Activated T-helper 17 cell treated with anti-CD3 and anti-CD28 coated beads, Interleukin-2, amount 50 U/mL, for 72 hours (primary cell): ENCODE measurements at places on chromosomes 4 and X. TPM values are rescaled to one million over a fixed set of nuclear protein-coding genes. Genes with fewer than 3 reads are reported as not detected.
A peak's percentile ranks its signal among the peaks of the same experiment; 100 is the strongest.

DNA sequence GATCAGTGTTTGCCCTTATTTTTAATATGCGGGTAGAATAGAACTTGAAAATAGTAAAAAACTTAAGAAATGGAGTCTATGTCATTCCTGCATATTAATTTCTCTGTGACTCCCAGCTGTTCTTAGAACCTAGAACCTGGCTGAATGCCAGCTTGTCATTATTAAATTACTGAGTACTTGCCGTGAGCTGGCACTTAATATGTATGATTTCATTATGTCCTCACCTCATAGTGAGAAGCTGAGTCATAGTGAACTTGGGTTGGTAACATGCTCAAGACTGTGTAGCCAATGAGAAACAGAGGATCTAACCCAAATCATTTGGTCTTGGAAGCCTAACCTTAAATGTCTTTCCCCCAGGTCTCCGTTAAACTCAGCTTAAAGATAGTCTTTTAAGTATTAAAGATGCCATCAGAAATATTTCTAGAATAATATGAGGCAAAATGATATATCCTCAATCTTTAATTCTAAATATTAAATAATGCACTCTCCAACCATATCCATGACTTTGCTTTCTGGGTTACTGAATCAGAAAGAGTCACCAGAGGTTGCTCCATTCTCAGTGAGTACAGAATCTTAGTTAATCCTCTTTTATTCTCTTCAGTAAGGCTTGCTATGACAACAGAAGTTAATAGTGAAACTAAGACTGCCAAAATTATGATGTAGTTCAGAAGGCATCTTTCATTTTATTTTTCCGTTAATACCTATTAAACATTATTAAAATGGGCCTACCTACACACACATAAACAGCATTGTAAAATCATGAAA lies 58.6 kb upstream of the TLL1 start:
- H3K27me3 ChIP-seq, result no peaks in the 10 kb centered on the region
- H3K4me1 ChIP-seq, result no peaks in the 10 kb centered on the region
- no peaks in the 10 kb centered on the region for H3K36me3 ChIP-seq
- ATAC-seq, result no peak
- no peak overlapping the region for H3K4me3 ChIP-seq

F8A1 gene
- total RNA-seq, result 19.7 TPM

DNA sequence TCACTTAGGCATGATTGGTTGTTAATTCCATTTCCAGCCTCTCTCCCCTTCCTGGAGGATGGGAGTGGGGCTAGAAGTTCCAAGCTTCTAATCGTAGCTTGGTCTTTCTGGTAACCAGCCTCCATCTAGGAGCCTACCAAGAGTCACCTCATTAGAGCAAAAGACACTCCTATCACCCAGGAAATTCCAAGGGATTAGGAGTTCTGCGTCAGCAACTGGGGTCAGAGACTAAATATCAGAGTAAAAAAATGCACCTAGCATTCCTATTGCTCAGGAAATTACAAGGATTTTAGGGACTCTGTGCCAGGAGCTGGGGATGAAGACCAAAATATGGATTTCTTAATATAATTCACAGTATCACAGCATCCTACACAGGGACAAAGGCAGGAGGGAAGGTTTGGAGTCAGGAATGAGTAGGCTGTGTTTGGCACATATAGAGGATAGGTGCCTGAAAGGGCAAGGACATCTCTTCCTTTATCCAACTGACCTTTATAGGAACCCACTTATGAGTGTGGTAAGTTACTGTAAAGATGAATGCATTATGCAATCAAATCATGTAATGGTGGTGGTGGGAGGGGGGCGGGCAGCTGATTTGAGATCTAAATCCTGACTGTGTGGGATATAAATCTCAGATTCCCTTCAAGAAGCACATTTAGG lies 30.5 kb upstream of the LIMCH1 start:
- no peaks in the 10 kb centered on the region for H3K36me3 ChIP-seq
- ATAC-seq, result no peak
- H3K4me1 ChIP-seq, result no peaks in the 10 kb centered on the region
- no peak overlapping the region for H3K4me3 ChIP-seq
- peaks cover 8% of the 10 kb centered on the region for H3K27me3 ChIP-seq
- H3K27ac ChIP-seq, result no peak overlapping the region

- H3K4me1 ChIP-seq, result no peaks in the 10 kb centered on the region
- no peak overlapping the region for H3K4me3 ChIP-seq
- H3K36me3 ChIP-seq, result no peaks in the 10 kb centered on the region
Observed at GRCh38 chr4:114281164-114281960, 301.9 kb upstream of the ARSJ start.

DNA sequence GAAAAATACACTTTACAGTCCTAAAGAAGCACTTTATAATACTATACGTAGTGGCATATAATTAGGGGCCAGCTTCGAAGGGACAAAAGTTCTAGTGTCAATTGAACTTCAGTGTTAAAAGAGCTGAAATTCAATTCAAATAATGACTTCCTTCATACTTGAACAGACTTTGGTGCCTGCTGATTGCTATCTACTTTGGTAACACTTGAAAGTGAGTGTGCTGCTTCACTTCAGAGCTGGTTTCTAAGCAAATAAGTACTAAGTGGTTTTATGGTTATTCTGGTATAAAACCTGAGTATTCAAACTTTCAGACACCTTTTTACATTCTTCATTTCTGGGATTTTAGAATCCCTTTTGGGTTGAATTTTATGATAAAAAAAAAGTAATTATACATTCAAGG lies 107.0 kb downstream of the SLC4A4 start:
- H3K36me3 ChIP-seq, result no peaks in the 10 kb centered on the region
- H3K4me1 ChIP-seq, result no peaks in the 10 kb centered on the region
- ATAC-seq, result no peak
- H3K4me3 ChIP-seq, result no peak overlapping the region

GRCh38 chrX:87900320-87900908 lies 382.8 kb downstream of the KLHL4 start:
- ATAC-seq, result peak; percentile 47
- H3K4me3 ChIP-seq, result peak overlapping the region; percentile 39
- H3K27ac ChIP-seq, result no peak overlapping the region
- no peaks in the 10 kb centered on the region for H3K36me3 ChIP-seq
- H3K27me3 ChIP-seq, result no peaks in the 10 kb centered on the region
